ENCODE measurements at places on chromosomes 12 and 14. TPM values are rescaled to one million over a fixed set of nuclear protein-coding genes. Genes with fewer than 3 reads are reported as not detected.

The GPR135 gene
- total RNA-seq: 4.6 TPM

The CCDC196 gene
- total RNA-seq: not detected

The CD27 gene
- not detected for total RNA-seq

The LALBA gene
- total RNA-seq: not detected

DNA sequence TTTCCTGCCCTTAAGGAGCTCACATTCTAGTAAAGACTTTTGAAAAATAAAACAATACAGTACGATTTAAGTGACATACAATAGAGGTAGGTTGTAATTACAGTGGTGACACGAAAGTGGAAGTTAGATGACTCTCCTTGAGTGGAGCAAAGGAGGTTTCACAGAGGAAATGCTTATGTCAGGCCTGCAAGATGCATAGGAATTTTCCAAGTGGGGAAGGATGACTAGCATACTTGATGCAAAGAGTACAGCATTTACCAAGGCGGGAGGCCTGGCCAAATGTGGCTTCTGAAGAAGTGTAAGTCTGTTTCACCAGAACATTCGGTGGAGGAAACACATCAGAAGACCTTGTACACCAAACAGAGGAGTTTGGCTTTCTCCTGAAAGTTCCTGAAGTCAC is 55.2 kb downstream of the ERO1A start:
- DNase-seq: no peak

- DNase-seq: no peak
Observed at GRCh38 chr14:62301080-62301479, 538.9 kb downstream of the SNAPC1 start.

All from myocyte (in vitro differentiated cells).